ENCODE measurements at places on chromosomes 7 and 10.

DNA sequence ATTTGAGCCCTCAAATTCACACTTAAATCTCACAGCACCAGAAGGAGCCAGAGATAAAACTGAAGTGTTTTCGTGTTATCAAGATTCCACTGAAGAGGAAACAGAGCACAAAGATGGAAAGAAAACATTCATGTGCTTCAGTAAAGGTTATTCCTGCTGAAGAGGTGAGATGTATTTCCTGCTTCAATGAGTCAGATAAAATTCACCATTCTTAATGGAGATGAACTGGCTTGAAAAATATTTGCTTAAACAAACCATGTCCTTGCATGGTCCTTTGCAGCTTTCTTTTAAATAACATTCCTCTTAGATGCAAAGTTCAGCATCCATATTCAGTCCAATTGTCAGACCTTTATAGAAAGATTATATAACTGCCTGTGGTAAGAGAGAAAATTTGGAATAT lies 294.2 kb downstream of the IPMK start:
- DNase-seq, result no peak

DNA sequence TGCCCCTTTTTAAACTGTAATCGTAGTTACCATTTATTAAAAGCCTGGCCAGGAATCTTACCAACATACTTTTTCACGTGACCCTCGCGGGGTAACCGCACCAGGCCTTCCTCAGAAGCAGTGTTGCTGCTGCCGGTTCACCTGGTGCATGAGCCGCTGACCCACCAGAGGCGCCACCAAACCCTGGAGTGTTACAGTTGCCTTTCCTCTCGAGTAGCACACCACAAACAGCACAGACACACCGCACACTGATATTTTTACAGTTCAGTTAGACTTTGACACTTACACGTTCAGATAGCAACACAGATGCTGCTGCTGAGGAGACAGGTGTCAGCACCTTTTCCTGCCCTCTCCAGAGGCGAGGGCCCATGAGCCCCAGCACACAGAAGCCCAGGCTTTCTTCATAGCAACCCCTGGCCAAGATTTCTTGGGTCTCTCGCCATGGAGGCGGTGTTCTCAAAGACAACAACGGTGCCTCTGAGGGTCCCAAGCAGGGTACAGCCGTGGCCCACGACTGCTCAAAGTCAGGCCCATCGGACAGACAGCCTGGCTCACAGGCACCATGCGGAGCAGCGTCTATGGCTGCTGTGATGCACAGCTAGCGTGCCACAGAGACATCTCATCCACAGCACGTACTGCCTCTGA lies 123.1 kb downstream of the DIP2C start:
- no peak for DNase-seq

DNA sequence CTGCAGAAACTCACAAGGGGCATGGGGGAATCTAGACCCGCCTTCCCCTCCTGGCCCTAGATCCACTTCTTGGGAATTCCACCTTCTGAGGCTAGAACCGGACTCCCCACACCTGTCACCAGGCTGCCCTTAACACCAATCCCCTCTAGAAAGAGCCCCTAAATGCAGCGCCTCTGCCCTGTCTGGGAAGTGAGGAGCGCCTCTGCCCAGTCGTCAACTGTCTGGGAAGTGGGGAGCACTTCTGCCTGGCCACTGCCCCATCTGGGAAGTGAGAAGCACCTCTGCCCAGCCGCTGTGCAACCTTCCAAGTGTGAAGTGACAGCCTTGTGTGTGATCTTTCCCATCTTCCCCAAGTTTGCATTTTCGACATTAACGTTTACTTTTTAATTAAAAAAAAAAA lies 8.8 kb downstream of the RCC1L start:
- no peak for DNase-seq

- no peak for DNase-seq
Measured at GRCh38 chr7:106613848-106614560, 47.0 kb downstream of the CCDC71L start.
